Inflammatory macrophage (primary cell): ENCODE measurements at places on chromosomes 1 and 21.

- DNase-seq, result no peak
Observed at GRCh38 chr1:3614755-3615742, 3.7 kb upstream of the MEGF6 start.

DNA sequence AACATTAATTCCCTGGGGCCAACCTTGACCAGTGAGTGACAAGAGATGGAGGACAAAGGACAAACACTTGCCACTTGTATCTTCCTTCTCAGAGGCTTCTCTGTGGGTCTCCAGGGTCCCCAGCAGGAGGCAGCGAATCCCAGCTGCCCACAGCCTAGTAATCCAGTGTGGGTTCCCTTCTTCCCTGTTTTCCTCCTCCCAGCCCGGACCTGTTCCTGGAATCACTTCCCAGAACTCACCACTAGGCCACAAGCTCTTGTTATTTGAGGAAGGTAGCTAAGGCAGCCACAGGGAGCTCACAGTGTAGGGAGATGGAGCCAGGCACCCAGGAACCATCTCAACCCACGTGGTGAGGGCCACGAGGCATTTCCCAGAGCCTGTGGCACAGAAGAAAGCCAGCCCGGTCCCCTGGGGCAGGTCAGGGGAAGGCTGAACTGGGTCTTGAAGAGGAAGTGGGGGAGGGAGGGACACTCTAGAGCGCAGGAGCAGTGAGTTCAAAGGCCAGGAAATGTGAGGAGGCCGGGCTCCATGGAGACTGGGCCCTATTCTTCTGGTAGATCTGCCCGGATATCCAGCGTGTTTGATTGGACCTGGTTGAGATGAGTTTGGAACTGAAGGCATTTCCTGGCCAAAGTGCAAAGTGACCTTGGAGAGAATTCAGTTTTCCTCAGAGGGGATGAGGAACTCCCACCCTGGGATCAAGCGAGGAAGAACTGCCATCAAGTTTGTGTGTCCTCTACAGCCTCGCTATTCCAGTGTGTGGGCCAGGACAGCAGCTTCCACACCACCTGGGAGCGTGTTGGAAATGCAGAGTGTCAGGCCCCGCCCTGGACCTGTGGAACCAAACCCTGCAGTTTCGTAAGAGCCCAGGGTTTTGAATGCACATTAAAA lies 20.3 kb upstream of the C2CD2 start:
- DNase-seq, result peak; percentile 63

GRCh38 chr1:62230718-62231117 lies 36.1 kb downstream of the L1TD1 start:
- peak; percentile 29 for DNase-seq

DNA sequence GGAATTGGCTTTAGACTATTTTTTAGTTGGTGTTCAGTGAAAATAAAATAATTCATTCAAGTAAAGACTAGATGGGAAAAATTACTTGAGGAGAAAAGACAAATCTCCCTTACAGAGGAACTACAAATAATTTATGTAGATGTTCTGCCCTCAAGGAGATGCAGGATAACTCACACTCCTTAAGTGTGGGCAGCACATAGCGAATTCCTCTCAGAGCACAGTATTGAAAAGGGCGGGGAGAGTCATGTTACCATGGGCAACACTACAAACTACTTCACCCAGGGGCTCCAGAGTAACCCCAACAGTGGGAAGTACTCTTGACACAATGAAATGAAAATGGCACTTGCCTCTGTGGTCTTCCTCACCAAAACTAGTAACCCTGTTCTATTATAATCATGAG lies 20.6 kb upstream of the LAMC2 start:
- no peak for DNase-seq

DNA sequence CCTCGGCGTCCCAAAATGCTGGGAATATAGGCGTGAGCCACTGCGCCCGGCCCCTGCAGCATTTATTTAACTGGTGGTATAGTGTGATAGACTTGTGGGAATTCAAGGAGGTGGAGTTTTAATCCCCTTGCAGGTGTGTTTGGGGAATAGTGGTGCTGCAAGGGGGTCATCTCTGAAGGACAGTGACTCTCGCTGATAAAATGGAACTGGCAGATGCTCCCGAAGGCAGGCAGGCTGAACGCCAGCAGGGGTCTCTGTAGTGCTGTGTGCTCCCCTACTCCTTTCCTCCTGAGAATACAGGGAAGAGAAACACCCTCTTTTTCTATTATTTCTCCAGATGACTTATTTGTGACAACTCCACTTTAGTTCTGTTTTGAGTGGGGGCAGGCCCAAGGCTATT lies 4.0 kb downstream of the OSCP1 start:
- DNase-seq, result peak; percentile 69

DNA sequence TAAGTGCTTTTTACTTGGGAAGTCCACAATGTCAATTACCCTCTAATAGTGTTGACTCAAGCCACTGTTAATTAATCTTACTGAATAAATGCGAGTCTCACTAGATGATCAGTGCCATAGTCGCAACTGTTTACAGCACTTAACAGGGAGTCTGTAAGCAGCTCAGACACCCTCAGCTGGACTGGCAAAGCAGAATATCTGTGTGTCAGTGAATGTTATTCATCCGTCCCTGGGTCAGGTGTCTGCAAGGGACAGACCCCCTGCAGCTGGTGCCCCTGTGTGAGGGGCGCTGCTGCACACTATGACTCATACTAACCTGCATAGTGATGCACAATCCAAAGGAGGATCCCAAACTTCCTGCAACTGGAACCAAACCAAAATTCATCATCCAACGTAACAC lies 306.5 kb downstream of the HHIPL2 start:
- DNase-seq, result no peak

DNA sequence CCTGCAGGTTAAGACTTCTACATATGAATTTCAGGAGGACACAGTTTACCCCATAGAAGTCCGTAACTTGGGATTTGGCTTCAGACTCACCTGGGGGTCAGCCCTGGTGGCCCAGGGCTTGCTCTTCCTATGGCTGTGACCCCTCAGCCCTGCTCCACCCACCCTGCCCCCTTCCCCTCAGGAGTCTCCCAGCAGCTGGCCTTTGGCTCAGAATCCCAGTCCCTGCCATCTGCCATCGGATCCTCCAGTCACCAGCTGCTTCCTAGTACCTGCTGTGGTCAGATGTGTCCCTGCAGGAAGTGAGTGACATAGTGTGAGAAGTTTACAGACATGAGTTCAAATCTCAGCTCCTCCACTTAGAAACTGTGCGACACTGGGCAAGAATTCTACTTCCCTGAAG lies 332.6 kb downstream of the NPHP4 start:
- no peak for DNase-seq

DNA sequence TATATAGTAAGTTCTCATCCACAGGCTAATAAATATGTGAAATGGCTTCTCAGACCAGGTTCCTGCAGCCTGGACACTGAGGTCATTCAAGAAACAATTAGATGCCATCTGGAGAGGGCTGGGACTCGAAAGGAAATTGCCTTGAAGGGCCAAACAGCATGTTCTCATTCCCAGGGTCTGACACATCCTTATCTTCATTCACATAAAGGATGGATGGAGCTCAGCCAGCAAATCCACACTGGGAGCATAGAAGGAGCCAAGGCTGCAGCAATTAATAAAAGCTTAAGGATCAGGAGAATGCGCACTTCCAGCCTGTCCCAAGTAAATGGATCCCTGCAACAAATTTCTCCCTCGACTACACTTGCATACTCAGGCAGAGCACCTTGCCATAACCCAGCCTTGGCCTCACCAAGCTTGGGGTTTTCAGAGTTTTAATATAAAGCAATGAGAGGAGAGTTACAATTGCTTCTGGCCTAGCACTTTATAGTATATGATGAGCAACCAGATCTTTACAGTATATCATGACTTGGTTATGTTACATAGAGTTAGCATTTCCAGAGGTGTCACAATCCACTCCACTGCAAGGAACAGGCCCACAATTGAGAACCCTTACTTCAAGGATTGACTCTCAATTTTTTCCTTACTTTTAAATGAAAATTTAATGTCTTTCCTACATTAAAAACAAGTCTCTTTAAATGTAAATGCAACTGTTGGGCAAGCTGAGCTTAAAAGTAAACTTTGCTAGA lies 55.9 kb downstream of the BCAR3 start:
- no peak for DNase-seq
